Stimulated activated CD8-positive, alpha-beta memory T cell treated with anti-CD3 and anti-CD28 coated beads, Interleukin-2, amount 100 ng/mL, for 48 hours (primary cell): ENCODE measurements at places on chromosomes 2 and 18.

GRCh38 chr2:19244460-19245363 is 113.7 kb downstream of the OSR1 start:
- DNase-seq: no peak

- no peak for DNase-seq
Observed at GRCh38 chr2:150572194-150572766, 84.8 kb upstream of the RND3 start.

GRCh38 chr2:120729406-120730399 is 6.0 kb upstream of the GLI2 start:
- no peak for DNase-seq

- no peak for DNase-seq
Observed at GRCh38 chr2:221156062-221156734, 415.9 kb downstream of the EPHA4 start.

GRCh38 chr2:217064234-217065011 is 204.6 kb upstream of the TNP1 start:
- no peak for DNase-seq

GRCh38 chr2:158926478-158926948 is 41.9 kb upstream of the TANC1 start:
- no peak for DNase-seq

- DNase-seq: no peak
Observed at GRCh38 chr2:9695941-9696340, 65.1 kb upstream of the YWHAQ start.

GRCh38 chr2:63654959-63655358 is 66.2 kb downstream of the MDH1 start:
- peak; percentile 4 for DNase-seq

- peak; percentile 74 for DNase-seq
Observed at GRCh38 chr2:217756375-217757107, 246.3 kb downstream of the TNS1 start.

DNA sequence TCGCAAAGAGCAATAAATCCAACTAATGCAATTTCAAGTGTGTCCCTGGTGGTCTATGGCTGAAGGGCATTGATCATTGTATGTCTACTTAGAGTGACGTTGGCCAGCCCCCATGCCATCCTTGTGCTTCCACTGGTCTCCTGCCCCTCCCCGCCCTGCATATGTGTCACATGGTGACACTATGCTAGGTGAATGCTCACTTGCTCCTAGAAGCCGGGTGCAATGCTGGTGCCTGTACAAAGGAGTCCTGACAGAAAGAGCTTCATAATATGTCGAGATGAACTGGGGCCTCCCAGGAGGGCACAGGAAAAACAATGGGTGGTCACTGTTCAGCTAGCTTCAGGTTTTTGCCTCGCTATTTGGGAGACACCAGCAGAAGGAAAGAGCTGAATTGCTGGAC is 5.9 kb upstream of the TRABD2A start:
- DNase-seq: no peak

GRCh38 chr18:57027190-57027708 is 119.6 kb upstream of the BOD1L2 start:
- no peak for DNase-seq

- DNase-seq: no peak
Observed at GRCh38 chr2:195663007-195663406, 6.0 kb downstream of the SLC39A10 start.

- no peak for DNase-seq
Observed at GRCh38 chr2:75246441-75247167, 47.3 kb upstream of the TACR1 start.

GRCh38 chr2:121235542-121235941 is 49.5 kb downstream of the TFCP2L1 start:
- DNase-seq: no peak

DNA sequence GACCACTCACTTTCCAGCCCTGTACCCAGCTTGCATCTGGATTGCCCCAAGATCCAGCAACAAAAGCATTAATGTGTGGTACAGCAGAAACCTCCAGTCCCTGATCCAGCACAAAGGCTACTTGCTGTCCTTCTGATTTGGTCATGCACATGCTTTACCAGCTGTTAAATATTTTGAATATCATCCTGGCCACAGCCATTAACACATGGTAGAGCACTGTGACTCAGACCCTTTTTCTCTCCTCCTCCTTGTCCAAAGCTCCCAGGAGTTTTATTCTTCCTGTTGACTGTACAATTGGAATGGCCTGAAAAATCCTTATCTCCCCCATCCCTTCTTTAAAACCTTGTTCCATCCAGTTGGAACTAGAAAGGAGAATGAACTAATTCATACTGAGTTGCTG is 419.7 kb upstream of the TNP1 start:
- no peak for DNase-seq

- no peak for DNase-seq
Observed at GRCh38 chr2:11065833-11066485, 89.3 kb upstream of the SLC66A3 start.

DNA sequence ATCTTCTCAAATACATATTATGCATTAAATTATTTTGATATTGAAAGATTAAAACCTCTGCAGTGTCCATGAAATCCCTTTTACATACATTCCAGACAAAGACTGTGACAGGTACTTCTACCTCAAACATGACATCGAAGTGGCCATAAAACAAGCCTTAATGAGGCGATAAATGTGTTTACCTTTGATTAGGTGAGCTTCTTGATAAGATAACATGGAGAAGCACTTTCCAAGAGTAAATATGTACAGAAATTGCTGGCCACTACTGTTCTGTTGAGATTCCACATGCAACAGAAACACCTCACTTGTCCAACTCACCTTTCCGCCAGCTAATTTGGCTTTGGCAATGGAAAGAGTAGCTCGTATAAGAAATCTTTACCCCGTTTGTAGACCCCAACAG is 55.2 kb downstream of the ZEB2 start:
- no peak for DNase-seq

GRCh38 chr2:161386228-161386824 is 29.8 kb upstream of the TBR1 start:
- DNase-seq: no peak

DNA sequence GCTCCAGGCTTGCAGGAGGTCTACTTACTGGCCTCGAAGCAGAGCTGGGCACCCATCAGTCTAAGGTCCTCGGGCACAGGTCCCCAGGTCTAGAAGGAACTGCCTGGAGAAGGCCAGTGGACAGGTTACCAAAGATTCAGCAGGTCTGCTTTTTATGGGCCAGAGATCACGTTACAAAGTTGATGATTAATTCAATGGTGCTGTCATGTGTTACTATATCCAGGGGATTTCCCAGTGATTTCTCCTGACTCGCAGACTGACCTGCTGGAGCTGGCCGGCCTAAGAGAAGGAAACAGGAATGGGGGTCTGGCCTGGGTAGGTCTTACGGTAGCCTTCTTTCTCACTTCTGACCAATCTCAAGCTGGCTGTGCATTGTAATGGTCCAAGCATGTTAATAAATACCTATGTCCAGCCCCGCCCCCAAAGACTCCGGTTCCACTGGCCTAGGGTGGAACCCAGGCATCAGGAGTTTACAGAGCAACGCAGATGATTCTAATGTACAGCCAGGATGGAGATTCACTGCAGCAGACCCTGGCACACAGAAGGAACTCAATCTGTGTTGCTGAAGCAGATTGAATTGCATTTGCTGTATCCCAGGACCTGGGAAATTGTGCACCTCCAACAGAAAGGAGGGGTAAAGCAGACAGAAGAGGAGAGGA is at the start of gene NEURL3:
Gene NEURL3, minus strand, starts transcription at position 127 of the 659 bp plus-strand sequence. Its CDS starts 71 bp downstream, at position 56.
- DNase-seq: no peak

- DNase-seq: no peak
Observed at GRCh38 chr2:198890490-198890889, 567.2 kb downstream of the SATB2 start.

DNA sequence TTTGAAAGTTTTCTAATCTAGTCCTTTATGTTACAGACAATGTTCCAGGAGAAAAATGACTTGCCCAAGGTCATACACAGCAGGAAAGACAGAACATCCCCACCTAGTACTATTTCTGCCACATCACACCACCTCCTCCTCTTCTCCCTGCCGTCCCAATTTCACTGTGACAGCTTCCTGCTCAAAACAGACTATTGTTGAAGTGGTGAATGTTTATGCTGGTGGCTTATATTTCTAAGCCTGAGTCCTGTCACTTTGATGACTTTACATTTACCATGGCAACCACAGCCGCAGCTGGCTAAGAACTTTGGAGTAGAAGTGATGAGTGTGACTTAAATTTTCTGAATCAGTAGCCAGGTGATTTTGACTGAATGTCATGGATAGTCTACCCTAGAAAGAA is 10.0 kb downstream of the GALNT5 start:
- no peak for DNase-seq

DNA sequence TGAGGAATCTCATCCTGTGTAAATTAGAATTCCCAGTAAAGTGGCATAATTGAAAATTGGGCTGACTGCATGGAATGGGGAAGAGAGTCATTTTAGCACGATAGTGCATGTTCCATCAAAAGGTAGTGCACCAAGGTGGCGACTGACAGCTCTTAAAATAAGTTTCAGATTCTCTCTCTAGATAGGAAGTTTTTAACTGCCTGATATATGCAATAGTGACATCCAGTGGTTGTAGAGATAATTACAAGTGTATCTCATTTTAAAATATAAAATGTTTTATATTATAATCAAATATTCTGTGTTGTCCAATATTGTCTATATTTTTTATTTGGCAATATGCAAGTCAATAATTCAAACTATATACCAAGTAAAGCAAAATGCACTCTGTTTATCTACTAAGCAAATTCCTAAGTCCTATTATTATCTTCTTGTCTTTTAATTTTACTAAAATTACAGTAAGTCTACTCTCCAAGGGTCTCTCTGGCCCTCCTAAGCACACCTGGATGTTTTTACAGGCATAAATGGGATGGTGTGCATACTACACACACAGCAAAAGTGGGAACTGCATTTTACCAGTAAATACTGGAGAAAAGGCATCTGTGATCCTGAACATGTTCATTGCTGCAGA is 397.7 kb upstream of the HNRNPA3 start:
- DNase-seq: no peak

GRCh38 chr2:203175371-203175770 is 63.4 kb upstream of the CYP20A1 start:
- DNase-seq: no peak

- DNase-seq: no peak
Observed at GRCh38 chr2:216559625-216560156, 61.0 kb downstream of the RPL37A start.

DNA sequence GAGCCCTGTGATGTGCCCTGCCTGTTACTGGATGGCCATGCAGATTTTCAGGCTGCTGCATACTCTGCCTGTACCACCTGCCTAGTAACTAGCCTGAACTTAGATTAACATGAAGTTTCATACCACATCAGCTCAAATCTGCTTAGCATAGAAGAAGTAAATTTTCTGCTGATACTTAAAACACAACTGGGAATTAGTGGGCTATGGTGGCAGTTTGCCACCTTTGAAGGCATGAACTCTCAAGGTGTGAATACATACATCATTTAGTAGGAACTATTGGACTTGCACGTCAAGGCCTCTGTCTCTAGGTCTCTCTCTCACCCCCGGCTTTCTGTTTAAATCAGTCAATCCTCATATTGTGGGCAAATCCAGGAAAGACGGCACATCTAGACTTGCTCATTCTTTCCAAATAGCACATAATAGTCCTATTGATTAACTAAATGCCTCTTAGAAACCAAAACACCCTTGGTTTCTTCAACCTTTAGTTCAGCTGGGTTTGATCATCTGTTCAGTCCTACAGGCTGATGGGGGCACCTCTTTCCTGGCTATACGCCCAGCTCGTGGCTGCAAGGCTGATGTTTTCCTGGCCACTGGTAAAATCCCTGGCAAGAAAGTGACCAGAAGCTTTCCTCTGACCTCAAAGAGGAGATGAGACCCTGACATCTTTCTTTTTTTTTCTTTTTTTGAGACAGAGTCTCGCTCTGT is 58.4 kb downstream of the ALPK2 start:
- no peak for DNase-seq

DNA sequence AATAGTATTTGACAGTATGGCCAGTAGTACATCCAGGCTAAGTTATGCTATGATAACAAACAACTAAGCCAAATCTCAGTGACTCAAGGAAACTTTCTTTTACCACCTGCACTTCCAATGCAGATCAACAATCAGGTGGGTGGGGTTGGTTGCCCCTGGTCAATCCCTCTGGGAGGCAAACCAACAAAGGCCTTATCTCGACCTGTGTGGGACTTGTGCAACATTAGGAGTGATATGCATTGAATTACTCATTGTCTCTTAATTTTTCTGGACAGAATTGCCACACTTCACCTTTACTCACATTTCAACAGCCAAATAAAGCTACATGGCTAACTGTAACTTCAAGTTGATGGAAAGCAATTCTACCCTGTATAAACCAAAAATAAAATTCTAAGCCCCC is 1049.3 kb upstream of the CDH2 start:
- DNase-seq: no peak

- no peak for DNase-seq
Observed at GRCh38 chr2:34070196-34070595, 471.1 kb upstream of the FAM98A start.

DNA sequence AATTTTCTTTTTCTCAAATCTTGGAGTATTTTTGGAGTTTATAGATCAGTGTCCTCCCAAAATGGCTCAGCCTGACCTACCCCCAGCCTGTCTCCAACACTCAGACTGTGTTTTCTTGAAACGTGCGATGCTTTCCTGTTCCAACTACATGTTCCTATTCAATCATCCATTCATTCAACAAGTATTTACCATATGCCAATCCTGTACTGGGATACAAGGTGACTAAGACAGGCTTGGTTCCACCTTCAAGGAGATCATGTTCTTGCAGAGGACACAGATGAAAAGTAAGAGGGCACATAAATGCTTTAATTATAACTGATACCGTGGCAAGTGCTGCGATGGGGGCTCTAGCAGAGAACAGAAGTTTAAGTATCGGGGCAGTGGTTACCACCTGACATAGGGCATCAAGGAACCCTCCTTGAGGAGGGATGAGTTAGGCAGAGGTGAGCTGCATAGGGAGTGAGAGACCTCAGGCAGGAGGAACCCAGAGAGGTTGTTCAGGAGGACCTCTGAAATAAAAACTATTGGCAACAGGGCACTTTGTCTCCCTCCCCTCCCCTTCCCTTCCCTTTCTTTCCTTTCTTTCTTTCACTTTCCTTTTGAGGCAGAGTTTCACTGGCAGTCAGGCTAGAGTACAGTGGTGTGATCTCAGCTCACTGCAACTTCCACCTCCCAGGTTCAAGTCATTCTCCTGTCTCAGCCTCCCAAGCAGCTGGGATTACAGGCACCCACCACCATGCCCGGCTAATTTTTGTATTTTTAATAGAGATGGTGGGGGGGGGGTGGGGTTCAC is 469.0 kb downstream of the EPHA4 start:
- no peak for DNase-seq

GRCh38 chr2:132276571-132276981 is 114.8 kb upstream of the ANKRD30BL start:
- no peak for DNase-seq

DNA sequence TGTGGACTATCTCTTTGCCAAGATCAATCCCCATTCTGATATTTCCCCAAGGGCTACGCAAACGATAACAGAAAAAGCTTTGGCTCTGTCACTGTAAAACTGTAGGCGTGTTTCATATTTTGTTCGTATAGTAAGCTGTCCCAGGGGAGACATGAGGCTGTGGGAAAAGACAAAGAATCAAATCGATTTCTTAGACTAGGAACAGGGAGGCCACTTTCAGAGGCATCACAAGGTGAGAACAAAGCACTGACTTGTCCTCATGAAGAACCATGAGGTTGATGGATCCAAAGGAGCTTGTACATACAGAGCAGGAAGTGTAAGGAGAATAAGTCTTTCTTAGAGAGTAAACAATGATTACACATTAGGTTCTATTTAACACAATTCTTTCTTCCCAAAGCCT is 255.7 kb downstream of the HNMT start:
- DNase-seq: no peak
